ENCODE measurements at places on chromosomes 3 and 15.

DNA sequence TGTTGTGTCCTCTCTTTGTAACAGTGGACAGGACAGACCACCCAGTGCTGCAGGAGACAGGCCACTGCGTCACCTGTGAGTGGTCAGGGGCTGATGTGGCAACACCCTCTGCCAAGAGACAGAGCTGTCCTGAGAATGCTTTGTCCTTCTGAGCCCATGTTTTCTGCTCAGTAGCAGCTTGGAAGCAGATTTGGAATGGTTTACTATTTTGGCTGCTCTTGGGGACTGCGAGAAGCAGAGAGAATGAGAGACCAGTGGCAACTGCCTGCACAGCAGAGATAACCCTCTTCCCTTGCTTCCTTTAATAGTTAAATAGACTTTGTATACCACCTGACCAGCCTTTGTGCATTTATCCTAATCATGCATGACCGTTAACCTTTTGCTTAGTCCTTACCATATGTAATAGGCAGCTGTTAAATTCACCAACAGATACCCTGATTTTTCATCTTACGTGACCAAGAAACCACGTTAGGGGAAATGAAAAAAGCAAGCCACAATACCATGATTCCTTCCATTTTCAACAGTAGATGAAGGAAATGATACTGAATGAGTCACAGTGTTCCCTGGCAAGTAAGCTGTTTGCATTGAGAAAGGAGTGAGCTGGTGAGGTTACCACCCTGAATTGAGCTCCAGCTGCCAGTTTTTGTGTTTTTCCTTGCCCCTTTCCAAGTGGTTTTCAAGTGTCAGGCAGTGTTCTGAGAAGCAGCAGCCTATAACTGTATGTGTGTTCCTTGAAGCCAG is 35.5 kb downstream of the B3GALNT1 start:
- DNase-seq = no peak

DNA sequence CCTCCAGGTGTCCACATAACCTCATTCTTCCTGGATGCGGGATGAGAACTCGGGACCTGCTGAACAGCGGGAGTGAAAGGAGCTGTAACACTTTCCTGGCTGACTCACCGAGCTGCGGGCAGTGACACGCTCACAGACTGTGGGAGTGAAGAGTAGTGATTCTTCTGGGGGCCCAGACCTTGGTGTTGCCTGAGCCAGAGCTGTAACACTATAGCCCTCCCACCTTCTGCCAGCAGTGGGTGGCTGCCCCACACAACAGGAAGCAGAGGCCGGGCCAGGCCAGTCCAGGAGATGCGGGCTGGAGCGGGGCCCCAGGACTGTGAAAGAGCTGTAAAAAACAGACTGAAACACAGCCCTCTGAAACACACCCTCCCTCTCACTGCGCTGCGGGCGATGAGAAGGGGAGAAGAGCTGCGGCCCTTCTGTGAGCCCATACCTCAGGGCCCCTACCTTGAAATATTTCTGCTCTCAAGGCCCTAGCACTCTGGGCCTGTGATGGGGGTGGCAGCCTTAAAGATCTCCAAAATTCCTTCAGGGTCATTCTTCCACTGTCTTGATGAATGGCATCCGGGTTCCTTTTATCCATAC is 464.0 kb upstream of the CCDC54 start:
- peak; percentile 8 for DNase-seq

DNA sequence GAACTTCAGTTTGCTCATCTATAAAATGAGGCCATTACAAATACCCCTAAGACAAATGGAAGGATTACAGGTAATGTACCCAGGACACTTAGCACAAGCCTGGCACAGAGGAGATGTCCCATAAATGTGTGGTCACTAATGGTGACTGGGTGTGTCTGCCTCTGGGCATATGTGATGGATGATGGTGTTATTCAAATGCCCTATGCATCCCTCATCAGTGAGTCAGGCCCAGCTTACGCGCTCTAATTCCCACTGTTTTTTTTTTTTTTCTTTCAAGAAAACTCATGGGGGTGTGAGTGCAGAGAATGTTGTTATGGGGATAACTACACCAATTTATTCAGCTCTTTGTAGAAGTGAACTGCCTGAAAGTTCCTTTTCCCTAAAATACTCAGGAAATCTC is 23.6 kb upstream of the KIF23 start:
- no peak for DNase-seq

DNA sequence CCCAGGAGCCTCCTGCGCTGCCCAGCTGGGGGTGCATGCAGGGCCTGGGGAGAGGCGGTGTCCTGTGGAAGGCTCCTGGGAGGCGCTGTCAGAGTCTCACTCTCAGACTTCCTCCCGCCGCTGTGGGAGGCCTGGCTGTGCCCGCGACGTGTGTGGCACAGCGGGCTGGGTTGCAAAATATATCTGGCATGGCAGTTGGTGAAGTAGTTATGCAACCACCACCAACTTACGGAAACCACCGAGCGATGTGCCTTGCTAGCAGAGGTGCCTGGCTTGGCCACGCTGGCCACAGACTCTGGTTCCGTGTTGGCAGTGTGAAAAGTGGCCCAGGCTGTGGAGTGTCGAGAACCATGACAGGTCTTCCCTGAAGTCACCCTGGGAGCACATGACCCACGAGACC is 30.6 kb upstream of the GATA2 start:
- no peak for DNase-seq

DNA sequence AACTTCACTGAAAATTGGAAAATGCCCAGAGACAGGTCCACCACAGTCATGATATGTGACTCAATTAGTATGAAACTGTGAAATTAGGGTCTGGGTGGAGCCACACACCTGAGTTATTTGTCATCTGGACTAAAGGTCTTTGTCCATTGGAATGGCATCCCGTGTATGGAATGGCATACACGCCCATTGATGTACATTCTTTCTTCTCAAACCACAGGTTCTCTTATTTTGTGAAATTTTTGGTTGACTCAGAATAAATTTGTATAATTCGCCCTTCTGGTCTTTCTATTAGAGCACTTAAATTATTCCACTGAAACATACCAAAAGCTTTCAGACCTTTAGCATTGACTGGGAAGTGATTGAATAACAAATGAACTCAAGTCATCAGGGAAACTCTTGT is 66.8 kb upstream of the UBE2E1 start:
- DNase-seq = no peak

GRCh38 chr3:126017362-126017761 is 48.4 kb downstream of the ROPN1B start:
- DNase-seq = no peak

GRCh38 chr3:165195640-165196576 is at the start of gene SLITRK3:
SLITRK3 (minus strand) TSS chr3:165196384; CDS start chr3:165190830, 5,554 bp downstream.
- peak; percentile 71 for DNase-seq

- DNase-seq = no peak
Observed at GRCh38 chr3:112392393-112393359, 59.7 kb downstream of the CD200 start.

GRCh38 chr3:194352667-194353246 is 1.6 kb upstream of the CPN2 start:
- DNase-seq = no peak

GRCh38 chr3:12342151-12342550 is 53.3 kb downstream of the PPARG start:
- no peak for DNase-seq

- no peak for DNase-seq
Observed at GRCh38 chr3:120775411-120775810, 32.9 kb downstream of the GTF2E1 start.

DNA sequence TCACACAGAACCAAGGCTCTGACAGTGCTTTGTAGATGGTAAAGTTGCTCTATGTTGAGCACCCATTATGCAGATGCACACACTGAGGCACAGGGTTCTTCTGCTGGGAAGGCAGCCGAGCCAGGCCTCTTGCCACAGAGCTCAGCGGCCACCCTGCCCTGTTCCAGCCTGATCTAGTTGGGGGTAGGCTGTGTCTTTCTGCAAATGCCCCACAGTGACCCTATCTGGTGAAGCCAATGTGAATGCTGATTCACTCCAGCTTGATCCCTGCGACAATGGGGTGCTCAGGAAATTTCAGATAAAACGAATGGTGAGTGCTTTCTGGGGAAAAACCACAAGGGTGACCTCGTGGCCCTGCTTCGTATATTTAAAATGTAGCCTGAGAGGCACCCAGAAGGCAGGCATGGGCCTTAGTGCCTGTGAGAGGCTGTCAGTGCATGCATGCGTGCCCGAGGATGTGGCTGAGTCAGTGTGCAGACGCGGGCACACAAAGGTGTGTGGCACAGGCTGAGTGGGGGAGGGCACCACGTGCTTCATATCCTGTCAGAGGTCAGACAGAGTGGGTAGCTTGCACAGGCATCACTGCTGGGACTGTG is 85.7 kb downstream of the ATP2B2 start:
- no peak for DNase-seq

DNA sequence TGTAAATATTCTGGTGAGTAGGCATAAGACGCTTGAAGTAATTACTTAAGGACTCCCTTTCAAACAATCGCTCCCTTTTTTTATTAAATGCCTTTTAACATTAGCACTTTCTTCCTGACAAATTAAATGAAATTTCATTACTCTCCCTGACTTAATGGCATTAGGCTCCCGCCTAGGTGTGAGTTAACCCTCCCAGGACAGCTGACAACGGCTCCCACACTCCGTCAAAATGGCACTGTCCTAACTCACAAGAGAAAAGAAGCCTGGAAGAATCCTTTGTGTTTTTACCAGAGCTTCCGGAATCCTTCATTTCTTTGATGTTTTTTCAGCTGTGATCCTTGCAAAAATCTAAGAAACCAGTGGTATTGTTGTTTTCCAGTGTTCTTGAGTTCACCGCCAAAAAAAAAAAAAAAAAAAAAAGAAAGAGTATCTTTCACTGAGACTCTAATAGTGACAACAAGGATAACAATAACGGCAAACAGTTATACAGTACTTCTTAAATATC is 861.0 kb upstream of the NR2F2 start:
- no peak for DNase-seq

DNA sequence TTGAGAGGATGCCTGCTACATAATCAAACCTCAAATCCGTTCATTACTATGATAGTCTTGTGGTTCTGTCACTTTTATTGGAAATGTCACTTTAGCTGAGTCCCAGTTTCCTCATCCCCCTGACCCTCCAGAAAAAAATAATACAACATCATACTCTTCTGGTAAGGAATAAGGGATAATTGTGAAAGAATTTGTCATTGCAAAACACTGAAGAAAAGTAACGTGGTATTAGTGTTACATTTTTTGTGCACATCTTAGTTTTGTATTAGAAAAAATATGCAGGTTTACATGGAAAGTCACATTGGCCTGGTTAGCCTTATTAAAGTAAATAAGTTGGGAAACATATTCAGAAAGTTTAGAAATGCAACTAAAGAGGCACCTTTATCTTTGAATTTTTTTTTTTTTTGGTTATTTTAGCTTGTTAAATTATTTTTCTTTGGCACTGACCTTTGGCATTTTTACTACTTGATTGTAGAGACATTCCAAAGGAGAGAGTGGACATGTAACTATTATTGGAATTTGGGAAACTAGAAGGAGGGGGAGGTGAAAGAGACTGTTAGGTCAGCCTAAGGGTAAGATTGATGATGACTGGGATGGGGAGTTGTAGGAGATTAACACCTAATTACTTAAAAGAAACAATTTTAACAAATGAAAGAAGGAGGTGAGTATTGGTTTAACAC is 462.2 kb upstream of the RARB start:
- no peak for DNase-seq

GRCh38 chr3:156431334-156432124 is 123.4 kb downstream of the SSR3 start:
- DNase-seq = no peak

- DNase-seq = no peak
Observed at GRCh38 chr3:140467104-140467577, 210.7 kb upstream of the TRIM42 start.

DNA sequence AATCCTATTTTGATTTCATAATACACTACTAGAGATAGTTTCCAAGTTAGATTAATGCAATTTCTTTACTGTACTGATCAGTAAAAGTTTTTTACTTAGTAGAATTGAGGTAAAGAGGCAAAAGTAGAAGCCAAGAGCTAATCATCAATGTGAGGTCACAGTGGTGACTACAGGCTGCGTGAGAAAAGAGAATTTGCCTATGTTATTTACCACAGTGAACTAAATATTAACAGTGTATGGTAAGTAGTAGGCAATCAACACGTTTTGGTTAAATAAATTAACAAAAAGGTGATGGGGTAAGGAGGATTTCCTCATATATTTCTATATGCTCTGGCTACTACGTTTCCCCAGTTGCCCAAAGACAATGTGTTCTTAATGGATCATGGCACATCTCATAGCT is 202.2 kb upstream of the CMC1 start:
- DNase-seq = no peak

DNA sequence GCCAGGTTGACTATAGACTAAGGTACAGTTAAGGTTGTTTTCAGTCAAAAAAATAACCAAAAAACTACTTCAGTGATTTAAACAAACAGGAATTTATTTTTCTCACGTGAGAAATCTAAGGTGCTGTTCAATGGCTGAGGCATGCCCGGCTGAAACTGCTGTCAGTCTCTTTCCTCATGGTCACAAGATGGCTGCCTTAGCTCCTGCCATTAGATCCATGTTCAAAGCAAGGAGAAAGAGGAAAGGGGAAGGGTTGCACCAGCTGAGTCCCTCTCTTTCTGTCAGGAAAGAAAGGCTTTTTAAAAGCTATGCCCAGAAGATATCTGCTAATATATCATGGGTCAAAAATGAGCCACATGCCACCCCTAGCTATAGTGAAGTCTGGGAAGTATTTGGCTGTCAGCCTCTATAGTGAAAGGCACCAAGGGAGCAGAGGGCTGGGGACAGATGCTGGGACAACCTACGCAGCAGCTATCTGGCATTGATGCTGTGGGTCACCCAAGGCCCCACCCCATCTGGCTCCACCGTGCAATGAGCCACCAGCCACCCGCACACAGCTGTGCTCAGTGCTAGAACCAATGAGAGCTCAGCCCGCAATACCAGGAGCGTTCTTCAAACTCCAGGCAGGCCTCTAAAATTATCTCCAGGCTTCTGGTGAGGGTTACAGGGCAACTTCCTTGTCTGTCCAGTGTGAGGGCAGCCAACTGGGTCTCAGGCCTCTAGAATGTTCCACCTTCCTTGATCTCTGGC is 64.7 kb upstream of the GATA2 start:
- no peak for DNase-seq

GRCh38 chr3:194265505-194265892 is 85.6 kb downstream of the CPN2 start:
- DNase-seq = no peak

DNA sequence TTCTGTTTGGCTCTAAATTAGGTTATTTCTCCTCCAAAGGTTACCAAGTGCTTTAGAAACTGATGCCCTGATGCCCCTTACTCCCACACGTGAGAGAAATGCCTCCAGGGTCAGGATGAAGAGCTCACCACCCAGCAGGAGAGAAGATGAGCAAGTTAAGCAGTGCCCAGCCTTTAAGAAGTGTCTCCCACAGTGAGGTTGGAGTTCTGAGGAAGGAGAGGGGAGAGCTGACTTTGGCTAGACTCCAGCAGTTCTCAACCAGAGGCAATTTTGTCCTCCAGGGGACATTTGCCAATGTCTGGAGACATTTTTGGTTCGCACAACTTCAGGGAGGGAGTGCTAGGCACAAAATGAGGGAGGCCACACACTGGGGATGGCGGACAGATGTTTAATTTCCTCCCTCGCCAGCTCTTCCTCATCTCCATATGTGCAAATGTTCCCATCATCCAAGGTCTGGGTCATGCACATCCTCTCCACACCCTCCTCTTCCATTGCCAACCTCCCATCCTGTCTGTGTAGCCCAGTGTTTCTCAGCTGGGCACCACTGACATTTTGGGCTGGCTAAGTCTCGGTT is 50.6 kb upstream of the SLC7A14 start:
- no peak for DNase-seq

- no peak for DNase-seq
Observed at GRCh38 chr3:188207941-188208515, 54.1 kb downstream of the LPP start.

GRCh38 chr3:172713316-172713715 is 2.4 kb upstream of the NCEH1 start:
- DNase-seq = no peak
